ENCODE measurements at places on chromosomes 1 and 21. TPM values are rescaled to one million over a fixed set of nuclear protein-coding genes. Genes with fewer than 3 reads are reported as not detected.
A peak's percentile ranks its signal among the peaks of the same experiment; 100 is the strongest.

DNA sequence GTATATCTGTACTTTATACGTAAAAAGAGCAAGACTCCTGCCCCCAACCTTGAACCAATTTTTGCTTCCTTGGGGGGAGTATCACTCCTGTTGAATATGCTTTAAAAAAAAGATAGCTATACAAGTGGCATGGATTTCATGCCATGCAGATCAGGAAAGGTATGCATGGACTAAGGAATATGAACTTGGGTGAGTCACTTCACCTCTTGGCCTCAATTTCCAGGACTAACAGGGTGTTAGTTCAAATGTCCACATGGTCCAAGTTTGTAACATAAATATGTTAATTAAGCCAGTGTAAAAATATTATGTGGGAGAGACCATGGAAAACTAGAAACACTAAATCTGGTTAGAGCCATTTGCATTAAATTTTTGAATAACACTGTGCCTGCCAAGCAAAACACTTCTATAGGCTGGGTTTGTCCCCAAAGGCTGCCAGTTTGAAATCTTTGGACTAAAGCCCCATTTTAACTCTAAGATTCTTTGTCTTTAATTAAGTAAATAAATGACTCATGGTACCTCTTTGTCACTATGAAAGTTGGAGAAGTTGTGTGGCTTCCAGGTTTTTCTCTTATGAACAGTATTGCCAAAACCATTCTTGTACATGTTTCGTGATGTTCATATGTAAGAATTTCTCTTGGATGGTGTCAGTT lies 33.1 kb downstream of the FAM177B start:
- no peak for DNase-seq

- no peak for DNase-seq
Observed at GRCh38 chr1:221182791-221183533, 303.7 kb downstream of the HLX start.

DNA sequence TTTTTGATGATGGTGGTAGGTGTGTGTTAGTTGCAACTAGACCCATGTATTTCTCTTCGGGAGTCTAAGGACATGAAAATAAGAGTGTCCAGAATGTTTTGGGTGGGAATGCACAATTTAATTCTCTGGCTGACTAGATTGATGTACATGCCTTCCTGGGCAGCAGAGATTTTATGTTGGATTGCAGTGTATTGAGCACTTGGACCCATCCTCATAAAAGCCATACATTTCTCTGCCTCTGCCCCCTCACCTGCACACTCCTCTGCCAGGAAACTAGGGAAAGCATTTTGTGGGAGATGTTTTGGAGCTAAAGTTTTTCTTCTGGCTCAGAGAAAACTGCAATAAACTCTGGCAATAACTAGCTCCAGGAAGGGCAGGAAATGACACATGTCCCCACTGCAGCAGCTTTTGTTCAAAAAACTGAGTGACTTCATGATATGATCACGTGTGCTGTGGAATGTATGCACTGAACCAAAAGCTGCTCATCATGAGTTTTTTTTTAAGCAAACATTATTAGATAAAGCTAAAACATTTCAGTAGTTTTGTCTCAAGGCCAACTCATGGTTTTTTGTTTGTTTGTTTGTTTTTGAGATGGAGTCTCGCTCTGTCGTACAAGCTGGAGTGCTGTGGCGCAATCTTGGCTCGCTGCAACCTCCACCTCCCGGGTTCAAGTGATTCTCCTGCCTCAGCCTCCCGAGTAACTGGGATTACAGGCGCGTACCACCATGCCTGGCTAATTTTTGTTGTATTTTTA lies 17.6 kb downstream of the RIT1 start:
- peak; percentile 75 for DNase-seq

- peak; percentile 58 for DNase-seq
Observed at GRCh38 chr1:185581961-185582725, 152.0 kb upstream of the HMCN1 start.

DNA sequence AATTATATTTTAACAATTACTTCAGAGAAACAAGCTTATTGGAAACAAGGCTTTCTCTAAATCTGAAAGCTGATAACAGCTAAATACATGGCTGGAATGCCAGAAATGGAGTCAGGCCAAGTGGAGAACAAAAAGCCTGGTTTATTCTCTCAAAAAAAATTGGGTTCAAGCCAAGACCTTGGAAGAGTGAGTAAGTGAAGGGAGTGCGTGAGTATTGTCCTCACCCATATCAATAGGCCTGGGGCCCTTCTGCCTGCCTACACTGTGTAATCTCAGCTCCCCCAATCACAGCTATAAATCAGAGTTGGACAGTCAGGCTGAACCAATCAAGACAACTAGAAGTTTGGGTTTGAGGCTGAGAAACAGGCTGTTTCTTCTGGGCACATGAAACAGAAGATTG lies 7.4 kb downstream of the KYAT3 start:
- peak; percentile 94 for DNase-seq

DNA sequence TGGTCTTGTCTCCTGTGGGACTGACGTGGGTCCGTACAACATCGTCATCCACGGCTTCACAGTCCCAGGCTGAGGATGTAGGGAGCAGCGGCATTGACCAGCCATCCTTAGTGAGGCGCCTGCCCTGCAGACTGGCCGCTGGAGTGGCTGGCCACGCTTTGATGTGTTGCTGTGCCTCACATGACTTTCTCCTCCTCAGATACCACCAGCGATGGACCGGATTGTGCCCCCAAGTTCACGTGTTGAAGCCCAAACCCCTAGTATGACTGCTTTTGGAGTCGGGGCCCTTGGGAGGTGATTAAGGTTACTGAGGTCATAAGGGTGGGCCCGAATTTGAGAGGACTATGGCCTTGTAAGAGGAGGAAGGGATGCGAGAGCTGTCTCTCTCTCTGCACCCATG lies 122.5 kb downstream of the PCBP3 start:
- DNase-seq, result no peak

DNA sequence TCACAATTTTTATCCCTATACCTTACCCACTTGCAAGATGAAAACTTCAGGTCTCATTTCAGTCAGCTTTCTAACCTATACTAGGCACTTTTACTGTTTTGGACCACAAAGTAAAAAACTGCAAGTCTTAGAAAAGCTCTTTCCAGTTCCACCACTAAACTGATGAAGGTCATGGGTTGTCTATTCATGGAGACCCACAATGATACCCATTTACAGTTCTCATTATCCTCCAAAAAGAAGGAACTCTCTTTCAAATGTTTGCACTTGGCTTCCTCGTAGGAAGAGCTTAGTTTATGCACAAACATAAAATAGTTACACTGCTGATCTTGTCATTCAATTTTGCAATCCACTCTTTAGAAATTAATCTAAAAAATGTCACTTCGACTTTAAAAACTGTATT lies 9.3 kb downstream of the ZNF281 start:
- DNase-seq, result no peak

DNA sequence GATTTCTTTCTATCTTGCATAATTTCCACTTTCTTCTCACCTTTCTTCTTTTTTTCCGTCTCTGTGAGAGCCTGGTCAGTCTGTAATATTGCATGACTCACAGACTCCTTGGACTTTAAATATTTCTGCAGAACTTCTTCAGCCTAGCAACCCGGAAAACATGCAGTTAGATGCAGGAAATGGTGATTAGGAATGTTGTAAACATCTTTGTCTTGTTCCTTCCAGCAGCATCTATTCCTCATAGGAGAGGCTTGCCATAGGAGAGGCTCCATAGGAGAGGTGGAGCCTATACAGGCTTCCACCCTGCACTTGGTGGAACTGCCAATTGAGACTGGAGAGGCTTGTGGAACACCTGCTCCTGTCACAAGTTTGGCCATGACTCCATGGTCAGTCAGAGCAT lies 10.0 kb downstream of the GBP5 start:
- peak; percentile 26 for DNase-seq

- peak; percentile 55 for DNase-seq
Observed at GRCh38 chr1:7403265-7404045, 367.6 kb upstream of the VAMP3 start.

DNA sequence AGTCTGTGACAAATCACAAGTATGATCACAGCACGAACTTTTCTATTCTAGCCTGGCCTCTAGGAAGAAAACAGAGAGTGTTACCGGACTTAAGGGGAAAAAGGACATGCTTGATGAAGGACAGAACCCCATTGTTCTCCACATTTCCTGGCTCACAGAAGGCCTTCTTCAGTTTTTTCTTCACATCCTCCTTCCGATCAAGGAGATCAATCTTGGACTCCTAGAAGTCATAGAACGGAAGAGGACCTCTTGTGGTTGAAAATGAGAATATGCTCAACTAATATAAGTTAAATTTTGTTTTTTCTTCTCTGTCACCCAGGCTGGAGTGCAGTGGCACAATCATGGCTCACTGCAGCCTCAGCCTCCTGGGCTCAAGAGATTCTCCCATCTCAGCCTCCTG lies 30.3 kb downstream of the YARS1 start:
- no peak for DNase-seq

GRCh38 chr1:225735252-225736149 lies 42.1 kb upstream of the SRP9 start:
- peak; percentile 97 for DNase-seq

GRCh38 chr1:182715531-182715930 lies 31.1 kb upstream of the RGS8 start:
- DNase-seq, result no peak

- no peak for DNase-seq
Observed at GRCh38 chr1:31503570-31503969, 72.7 kb upstream of the TINAGL1 start.

DNA sequence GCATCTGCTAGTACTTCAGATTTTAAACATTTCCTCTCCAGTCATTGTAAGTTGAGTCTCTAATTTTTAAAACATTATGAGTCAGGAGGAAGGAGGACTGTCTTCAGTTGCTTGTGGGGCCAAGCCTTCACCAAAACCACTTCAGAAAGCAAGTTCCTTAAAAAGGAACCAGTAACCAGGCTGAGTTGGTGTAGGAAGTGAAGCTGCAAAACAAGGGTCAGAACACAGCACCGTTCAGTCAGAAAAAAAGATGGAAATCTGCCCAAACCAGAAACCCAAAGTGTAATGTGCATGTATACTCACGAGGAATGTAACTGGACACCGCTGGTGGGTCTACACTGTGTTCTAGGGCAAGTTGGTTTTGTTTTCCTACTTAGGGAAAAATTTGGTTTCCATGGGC lies 402.1 kb downstream of the SETD4 start:
- peak; percentile 64 for DNase-seq

DNA sequence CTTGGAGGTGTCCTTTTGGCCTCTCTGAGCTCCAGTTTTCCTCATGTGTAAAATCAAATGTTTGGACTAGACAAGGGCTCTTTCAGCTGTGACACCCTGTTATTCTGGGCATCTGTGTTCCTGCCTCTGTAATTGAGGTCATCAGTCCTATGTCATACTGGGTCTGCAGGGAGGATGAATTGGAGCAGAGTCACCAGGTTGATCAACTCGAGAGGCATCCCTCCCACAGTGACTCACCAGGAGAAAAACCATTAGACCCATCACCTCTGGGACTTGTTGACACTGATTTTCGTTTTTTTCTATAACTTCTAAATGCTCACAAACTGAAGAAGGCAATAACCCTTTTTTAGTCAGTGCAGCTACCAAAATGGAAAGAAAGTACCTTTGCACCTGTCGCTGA lies 82.2 kb downstream of the ST6GALNAC5 start:
- DNase-seq, result peak; percentile 78

DNA sequence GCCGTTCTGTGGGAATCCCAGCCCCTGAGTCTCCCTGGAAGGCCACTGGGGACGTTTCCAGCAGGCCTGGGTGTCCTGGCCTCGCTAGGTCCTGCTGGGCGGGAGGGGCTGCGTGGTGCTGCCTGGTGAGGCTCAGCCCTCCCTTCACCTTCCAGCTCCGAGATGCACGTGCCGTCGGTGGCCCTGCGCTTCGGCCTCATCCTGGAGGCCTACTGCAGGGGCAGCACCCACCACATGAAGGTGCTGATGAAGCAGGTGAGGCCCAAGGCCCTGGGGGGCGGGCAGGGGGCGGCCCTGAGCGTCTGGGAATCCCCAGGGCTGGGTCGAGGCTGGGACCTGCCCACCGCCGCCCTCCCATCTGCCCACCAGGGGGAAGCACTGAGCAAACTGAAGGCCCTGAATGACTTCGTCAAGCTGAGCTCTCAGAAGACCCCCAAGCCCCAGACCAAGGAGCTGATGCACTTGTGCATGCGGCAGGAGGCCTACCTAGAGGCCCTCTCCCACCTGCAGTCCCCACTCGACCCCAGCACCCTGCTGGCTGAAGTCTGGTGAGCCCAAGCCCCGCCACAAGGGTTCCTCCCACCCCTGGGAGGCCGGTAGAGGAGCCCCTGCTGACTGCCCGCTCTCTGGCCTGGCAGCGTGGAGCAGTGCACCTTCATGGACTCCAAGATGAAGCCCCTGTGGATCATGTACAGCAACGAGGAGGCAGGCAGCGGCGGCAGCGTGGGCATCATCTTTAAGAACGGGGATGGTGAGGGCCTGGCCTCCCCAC lies 70.3 kb downstream of the PIK3CD start:
- no peak for DNase-seq

- no peak for DNase-seq
Observed at GRCh38 chr1:230414694-230415093, 11.4 kb downstream of the PGBD5 start.

The NBPF6 gene
- polyA plus RNA-seq, result not detected

The ABCA4 gene
- 0.29 TPM for polyA plus RNA-seq

The TMPRSS15 gene
- not detected for polyA plus RNA-seq

The VWA5B1 gene
- not detected for polyA plus RNA-seq

The NUDT4B gene
- 15.7 TPM for polyA plus RNA-seq

The ACTL8 gene
- polyA plus RNA-seq, result not detected
